ENCODE measurements at places on chromosomes 5 and 9.

DNA sequence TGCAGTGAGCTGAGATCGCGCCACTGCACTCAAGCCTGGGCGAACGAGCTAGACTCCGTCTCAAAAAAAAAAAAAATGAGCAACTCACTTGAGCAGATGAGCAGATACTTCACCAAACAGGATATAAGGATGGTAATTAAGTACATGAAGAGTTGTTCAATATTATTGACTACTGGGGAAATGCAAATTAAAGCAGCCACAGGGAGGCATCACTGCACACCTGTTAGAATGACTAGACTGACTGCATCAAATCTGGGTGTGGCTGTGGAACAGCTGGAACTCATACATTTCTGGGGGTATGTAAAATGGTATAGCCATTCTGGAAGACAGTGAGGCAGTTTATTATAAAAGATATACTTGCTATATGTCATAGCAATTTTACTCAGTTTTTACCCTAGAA, 93.0 kb downstream of the WNK2 start:
- DNase-seq = no peak

- no peak for DNase-seq
These were observed 92.6 kb upstream of the ALDH1B1 start for GRCh38 chr9:38299856-38300255.

GRCh38 chr5:166772770-166773169, 1518.7 kb upstream of the WWC1 start:
- DNase-seq = no peak

DNA sequence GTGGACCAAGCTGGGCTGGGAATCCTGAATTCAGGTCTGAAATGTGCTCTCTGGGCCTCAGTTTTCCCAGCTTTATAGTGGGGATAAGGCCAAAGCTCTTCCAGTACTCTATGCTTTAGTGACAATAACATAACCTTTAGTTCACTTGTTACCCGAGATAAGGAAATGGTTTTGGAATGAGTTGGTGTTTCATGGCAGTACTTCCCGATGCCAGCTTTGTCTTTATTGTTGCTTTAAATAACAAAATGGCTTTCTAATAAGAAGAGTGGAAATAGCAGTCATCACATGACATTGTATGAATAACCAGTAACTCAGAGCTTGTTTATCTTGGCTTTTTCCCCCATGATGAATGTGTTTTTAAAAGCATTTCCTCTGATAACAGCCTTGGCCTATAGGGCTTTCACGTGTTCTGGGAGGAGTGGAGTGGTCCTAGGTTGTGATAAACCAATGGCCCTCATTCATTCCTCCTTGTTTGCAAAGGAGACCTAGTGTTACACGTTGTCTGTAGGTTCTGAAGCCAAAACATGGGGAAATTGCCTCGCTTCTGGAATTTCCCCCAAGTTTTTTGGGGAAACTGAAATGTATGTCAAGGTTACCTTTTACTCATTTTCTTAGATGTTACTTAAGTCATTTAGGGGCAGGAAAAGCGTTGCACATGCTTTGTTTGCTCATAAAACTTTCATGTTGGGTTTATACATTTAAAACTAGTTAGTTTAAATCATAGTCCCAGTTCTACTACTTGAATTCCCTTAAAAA, 53.7 kb downstream of the ZNF618 start:
- no peak for DNase-seq

- no peak for DNase-seq
These were observed 43.0 kb downstream of the IL31RA start for GRCh38 chr5:55894135-55894534.

DNA sequence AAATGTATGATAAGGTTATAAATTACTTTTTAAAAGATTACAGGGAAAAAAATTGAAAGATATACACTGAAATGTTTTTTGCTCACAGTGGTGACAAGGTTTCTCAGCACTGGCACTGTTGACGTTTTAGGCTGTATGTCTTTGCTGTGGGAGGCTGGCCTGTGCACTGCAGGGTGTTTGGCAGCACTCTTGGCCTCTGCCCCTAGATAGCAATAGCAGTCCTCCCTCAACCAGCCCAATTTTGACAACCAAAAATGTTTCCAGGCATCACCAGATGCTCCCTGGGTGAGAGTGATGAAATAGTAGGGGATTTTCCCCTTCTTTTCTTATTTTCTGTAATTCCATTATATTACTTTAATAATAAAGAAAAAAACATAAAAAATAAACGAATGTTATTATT, 3.3 kb downstream of the CD274 start:
- DNase-seq = no peak

DNA sequence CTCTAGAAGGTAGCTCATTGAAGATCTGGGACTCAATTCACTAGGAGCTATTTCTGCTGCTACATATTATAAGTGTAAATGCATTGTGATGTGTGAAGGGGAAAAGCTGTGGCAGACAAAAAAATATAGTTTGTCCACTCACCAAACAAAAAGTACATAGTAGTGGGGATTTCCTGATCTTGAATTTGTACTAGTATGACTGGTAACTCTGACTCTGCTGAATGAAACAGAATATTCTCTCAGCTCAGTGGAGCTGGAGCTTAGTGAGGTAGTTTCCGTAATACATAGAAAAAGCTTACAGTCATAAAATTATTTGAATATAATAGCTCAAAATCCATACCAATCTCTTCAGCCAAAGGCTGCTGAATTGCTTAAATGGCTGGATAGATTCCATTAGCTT, 455.6 kb upstream of the CD180 start:
- no peak for DNase-seq

All from stimulated activated CD4-positive, alpha-beta T cell treated with anti-CD3 and anti-CD28 coated beads, Interleukin-1b, Interleukin-23, amount 100 ng/mL, for 4 hours (primary cell).